Stimulated activated CD4-positive, alpha-beta T cell treated with anti-CD3 and anti-CD28 coated beads, Interleukin-1b, Interleukin-23, amount 100 ng/mL, for 1 hour (primary cell): ENCODE measurements at places on chromosomes 5 and 9.

- DNase-seq = no peak
Measured at GRCh38 chr9:118059484-118060278, 355.5 kb downstream of the TLR4 start.

- DNase-seq = no peak
Measured at GRCh38 chr9:135971892-135972291, 10.7 kb upstream of the UBAC1 start.

- no peak for DNase-seq
Measured at GRCh38 chr5:142692321-142692894, 6.5 kb upstream of the FGF1 start.

DNA sequence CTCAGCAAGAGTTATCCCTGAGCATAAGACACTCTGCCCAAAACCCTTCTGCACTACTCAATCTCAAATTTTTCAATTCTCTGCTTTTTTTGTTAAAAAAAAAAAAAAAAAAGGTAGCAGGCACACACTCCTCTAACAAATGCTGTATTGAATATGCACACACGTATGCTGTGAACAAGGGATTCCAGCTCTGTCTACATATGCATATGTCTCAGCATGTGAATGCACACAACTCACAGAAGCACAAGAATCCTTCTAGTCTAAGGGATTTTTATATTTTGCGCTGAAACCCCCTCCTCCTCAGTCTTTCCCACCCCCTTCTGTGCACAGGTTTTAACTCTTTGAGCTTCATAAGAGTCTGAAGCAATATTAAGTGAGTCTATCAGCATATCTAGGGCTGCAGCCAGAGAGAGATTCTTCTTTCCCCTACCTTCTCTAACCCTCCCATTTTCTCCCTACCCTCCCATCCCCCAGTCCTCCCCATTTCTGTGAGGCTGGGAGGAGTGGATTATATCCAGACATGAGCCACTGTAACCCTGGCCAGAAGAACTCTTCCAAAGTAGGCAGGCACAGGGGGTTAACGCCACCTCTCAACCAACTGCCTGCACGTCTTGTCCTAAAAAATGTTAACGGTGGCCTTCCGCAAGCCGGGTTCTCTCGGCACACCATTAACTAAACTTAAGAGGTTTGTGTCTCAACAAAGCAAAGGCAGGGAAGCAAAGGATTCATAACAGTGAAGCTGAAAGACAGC is 1.0 kb downstream of the GABRB2 start:
- DNase-seq = no peak

DNA sequence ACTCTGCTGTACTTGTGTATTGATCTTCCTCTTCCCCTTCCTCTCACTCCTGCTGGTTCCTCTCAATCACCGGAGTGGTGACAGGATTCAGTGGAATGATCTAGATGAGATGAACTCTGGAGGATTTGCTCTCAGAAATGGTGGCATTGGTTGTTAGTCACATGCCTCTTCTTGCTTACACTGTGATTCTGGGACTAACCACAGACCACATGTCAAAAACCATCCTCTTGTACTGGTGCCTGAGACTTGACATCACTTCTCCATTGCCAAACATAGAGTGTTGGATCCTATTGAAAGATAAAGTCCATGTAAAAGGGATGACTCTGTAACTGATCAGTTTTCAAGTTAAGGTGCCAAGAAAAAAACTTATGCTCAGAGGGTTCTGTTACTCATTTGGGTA is 506.5 kb downstream of the DMAC1 start:
- DNase-seq = no peak

- no peak for DNase-seq
Measured at GRCh38 chr9:72315089-72315509, 49.9 kb downstream of the ZFAND5 start.

DNA sequence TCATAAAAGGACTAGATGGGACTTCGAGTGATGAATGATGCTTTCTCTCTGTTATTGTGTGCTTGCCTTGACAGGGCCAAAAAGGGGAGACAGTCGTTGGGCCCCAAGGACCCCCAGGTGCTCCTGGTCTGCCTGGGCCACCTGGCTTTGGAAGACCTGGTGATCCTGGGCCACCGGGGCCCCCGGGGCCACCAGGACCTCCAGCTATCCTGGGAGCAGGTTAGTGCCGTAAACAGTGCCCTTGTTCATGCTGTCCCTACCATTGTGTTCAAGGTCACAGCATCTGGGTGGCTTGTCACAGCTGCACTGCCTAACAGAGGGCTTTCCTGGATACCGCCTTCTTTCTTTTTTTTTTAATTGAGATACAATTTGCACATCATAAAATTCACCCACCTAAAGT is 48.7 kb upstream of the TGFBR1 start:
- no peak for DNase-seq

DNA sequence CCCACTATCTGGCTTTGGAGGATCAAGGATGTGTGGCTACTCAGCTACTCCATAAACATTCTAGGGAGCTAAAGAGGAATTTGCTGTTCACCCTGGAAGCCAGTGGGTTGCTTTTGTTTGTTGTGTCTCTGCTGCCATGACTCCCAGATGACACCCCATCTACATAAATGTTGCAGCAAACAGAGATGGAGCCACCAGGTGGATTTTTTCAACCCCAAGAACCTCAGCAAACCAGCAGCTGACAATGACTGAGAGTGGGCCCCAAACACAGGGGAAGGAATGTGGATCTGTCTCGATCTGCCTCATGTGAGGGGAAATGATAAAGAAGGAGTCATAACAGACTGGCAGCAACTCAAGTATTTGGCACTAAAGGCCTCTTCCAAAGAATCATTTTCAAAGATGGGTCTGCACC is 132.7 kb upstream of the TNC start:
- DNase-seq = no peak

GRCh38 chr9:37370968-37371563 is 51.4 kb upstream of the GRHPR start:
- no peak for DNase-seq

- DNase-seq = no peak
Measured at GRCh38 chr5:43037636-43038495, 2.3 kb downstream of the ANXA2R start.

- no peak for DNase-seq
Measured at GRCh38 chr9:9747787-9748186, 865.0 kb downstream of the PTPRD start.

DNA sequence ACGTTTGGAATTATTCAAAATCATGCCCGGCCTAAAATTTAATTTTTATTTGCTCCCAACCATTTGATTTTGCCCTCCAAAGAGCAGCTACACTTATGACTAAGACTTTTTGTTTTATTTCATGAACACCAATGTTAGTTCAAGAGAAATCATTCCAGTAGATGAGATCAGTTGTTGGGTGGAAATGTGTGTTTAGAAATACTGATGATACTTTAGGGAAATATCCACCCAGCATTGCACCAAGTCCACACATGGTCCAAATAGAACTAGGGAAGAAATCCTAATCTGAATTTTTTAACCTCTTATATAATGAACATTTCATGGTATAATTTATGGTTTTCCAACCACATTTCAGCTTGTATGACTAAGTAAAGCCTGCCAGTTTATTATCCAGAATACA is 28.3 kb upstream of the GOLPH3 start:
- DNase-seq = no peak

DNA sequence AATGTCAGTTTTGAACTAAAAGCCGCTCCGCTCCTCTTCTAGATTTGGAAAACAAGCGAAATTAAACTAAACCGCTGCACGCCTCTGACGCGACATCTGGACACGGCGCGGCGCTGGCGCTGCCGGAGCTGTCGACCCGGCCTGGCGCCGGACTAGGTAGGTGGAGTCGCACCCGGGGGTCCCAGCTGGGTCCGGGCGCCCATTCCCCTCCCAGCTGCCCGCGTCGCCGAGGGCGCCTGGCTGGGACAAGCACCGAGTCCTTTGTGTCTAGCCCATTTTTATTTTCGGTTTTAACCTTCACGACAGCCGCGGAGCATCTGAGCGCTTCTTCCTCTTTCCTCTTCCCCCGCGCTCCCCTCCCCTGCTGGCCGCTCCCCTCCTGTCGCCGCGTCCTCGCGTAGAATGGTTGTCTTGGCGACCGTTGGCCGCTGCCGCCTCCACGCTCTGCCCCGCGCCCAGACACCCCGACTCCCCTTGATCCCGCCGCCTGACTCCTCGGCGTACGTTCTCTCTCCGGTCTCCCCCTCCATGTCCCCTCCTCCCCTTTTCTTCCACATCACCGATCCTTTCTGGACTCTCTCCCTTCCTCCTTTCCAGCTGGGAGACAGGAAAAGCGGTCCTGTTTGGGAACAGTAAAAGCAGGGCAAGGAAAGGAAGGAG is 545 bp downstream of the CDKN2B-AS1 start:
- no peak for DNase-seq

DNA sequence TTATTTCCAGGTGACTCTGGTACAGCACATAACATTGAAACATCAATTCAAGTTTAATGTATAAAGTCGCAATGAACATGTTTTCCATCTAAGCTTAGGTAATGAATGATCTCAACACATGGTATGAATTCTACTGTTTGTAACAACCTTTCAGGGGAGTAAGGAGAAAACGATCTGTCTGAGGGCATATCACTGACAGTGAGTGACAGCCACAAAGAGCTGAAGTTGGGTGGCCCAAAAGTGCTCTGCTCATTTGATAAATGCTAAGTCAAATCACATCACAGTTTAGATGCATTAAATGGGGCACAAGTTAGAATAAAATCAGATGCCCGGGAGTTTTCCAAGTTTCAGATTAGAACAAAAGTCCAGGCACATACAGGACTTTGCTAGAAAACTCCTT is 1.2 kb downstream of the FANCC start:
- no peak for DNase-seq

DNA sequence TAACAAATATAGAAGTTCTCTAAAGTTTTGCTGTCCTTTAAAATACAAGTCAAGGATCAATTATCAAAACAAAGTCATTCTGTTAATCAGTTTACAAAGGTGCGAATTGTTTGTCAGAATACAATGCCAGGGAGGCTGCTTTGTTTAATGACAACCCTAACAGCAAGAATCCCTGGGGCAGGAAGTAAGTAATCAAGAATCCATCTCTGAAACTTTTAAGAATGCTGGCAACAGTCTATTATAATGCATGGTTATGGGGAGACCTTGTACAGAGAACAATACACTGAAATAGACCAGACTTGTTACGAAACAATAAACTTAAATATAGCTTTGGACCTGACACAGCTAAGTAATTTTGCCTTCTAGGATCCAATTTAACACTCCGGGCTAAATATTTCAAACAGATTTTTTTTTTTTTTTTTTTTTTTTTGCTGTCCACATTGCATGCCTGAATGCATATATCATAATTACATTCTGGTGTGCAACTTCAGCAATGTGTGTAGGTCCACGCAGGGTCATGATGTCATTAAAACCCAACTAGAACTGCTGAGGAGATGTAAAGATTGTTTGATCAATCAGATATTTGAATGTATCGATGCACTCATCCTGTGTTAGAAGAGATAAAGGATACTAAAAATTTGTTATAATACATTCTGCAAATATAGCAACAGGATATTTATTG is 421.3 kb downstream of the CETN3 start:
- DNase-seq = no peak

- DNase-seq = peak; percentile 62
Measured at GRCh38 chr5:98927989-98928872, 576 bp downstream of the CHD1 start.

- no peak for DNase-seq
Measured at GRCh38 chr5:4737868-4738267, 402.3 kb upstream of the ADAMTS16 start.

GRCh38 chr9:20557890-20558565 is 64.3 kb downstream of the MLLT3 start:
- no peak for DNase-seq

DNA sequence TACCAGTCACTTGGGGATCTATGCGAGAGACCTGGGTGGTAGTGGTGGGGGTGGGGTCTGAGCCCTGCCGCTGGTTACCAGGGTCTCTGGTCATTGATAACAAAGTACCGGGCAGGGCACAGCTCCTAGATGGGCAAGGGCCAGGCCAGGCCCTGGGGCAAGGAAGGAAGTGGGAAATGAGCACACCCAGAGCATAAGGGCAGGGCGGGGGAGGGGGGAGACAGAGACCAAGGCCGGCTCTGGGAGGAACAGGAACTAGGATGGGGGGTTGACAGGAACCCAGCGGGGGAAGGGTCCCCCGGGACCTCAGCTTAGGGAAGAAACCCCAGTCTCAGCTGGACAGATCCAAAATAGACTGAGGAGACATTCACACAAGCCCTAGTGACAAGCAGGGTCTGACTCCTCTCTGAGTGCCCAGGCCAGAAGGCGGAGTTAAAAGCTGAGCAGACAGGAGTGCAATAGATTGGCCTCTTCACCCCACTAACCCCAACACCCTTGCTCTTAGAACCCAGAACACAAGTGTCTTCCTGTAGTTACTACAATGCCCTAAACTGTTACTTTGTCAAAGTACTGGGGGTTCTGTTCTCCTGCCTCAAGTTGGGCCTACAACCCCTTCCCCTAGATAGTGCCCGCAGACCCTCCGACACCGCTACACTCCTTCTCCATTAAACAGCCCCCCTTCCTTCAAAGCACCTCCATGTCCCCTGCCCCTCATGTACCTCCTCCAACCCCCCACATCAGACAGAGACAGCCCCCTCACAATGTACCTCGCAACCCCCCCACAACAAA is 628 bp downstream of the ATOSB start:
- DNase-seq = no peak

DNA sequence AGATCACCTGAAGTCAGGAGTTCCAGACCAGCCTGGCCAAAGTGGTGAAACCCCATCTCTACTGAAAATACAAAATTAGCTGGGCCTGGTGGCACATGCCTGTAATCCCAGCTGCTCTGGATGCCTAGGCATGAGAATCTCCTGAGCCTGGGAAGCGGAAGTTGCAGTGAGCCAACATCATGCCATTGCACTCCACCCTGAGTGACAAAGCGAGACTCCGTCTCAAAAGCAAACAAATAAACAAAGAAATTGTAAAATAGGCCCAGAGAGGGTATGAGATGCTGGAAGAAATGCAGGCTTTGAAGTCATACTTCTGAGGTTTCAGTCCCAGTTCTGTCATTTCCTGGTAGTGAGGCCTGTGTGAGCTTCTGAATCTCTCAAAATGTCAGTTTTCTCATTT is 5.3 kb upstream of the ARHGEF37 start:
- no peak for DNase-seq

DNA sequence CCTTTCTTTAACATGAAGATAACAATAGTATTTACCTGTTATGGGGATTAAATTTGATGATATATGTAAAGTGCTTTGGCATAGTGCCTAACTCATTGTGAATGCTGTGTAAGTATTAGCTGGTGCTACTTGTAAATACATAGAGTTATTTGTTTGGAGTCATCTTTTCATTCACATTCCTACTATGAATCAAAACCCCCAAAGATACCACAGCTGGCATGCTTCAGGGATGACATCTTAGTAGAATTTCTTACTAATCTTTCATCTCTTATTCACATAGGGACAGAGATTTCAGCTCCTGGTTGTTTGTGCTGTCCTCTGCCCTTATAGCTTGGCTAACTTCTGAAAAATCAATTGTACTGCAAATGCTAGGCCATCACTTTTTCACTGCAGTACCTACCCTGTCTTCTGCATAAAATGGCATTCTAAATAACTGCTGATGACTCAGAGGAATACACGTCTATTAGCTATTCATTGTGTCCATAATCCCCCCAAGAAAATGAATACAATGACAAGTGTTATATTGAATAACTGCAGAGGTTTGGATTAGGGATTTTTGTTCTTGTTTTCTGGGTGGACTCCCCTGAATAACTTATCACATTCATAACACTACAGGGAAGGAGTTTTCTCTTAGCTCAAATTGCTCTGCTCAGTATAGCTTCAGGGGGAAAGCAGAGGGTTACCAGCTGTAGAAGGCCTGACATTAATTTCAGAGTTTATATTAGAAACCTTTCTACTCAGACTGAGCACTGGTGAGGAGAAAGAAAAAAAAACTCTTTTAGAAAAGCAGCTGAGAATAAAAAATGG is 192.2 kb upstream of the C9orf72 start:
- DNase-seq = no peak
